Heart right ventricle (tissue), 16 donors: ENCODE measurements at places on chromosomes 11 and 22. TPM values are rescaled to one million over a fixed set of nuclear protein-coding genes. Genes with fewer than 3 reads are reported as not detected.

Gene APOBEC3G
- total RNA-seq, result 4.7 TPM

Gene MN1
- total RNA-seq, result 8.1 TPM

Gene TEX54
- total RNA-seq, result not detected

Gene ZNF70
- total RNA-seq, result 3.7 TPM

Gene SLC22A6
- total RNA-seq, result not detected

Gene TBX10
- total RNA-seq, result 0.17 TPM

Gene MPZL3
- 3.5 TPM for total RNA-seq

Gene CLCF1
- total RNA-seq, result 1.0 TPM

Gene TEX12
- total RNA-seq, result not detected

Gene MUC6
- total RNA-seq, result not detected

Gene MYO18B
- total RNA-seq, result 149 TPM

Gene FOXRED2
- total RNA-seq, result 10.9 TPM

GRCh38 chr11:102807921-102808320, 10.0 kb upstream of the MMP1 start:
- no peak for DNase-seq

DNA sequence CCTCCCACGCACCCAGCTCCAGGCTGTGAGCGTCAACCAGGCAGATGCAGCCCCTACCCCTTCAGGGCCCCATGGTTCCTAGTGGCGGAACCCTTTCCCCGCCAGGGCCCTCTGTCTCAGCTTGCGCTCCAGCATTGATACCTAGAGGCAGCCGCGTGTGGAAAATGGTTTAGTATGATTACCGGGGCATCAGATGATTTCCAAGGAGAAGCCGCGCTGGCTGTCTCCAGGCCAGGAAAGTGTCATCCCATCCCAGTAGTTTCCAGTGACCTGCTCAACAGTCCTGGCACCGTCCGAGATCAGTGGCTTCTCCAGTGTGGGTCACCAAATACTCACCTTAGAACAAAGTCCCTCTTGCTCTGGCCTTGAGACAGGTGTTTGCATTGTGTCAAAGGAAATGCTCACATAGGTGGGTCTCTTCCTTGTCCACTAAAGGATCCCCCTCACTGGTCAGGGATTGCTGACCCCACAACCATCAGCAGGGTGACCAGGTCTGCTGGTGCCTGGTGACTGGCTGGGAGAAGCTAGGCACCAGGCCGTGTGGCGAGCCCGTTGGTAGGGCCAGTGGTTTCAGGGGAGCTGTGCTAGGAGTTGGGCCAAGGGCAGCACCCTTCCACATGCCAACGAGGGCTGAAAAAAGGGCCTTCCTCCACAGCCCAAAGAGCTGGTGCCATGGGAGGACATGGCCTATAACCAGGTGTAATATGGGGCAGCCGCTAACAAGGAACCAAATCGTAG, 109.4 kb downstream of the MORC2 start:
- DNase-seq, result no peak

DNA sequence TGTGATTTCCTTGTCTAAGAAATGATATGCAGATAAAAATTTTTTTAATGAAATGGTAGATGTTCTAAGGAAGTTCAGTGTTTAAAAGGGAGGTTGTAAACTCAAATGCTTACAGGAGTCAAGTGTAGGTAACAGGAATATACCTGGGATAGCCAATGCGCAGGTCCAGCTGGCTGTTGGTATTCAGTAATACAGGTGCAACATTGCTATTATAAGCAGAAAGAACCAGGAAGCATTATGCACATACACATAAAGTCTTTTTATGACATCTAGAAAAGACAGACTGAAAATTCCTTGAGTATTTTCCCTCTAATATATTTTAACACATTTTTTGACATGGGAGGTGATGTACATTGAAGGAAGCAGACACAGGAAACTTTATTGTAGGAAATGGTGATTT, 43.6 kb upstream of the B3GNT6 start:
- no peak for DNase-seq

- DNase-seq, result no peak
Observed at GRCh38 chr11:72730737-72731136, 21.5 kb downstream of the ARAP1 start.

GRCh38 chr11:111846636-111847035, 24.7 kb downstream of the ALG9 start:
- no peak for DNase-seq

- no peak for DNase-seq
Observed at GRCh38 chr11:48018528-48019216, 38.3 kb downstream of the PTPRJ start.

DNA sequence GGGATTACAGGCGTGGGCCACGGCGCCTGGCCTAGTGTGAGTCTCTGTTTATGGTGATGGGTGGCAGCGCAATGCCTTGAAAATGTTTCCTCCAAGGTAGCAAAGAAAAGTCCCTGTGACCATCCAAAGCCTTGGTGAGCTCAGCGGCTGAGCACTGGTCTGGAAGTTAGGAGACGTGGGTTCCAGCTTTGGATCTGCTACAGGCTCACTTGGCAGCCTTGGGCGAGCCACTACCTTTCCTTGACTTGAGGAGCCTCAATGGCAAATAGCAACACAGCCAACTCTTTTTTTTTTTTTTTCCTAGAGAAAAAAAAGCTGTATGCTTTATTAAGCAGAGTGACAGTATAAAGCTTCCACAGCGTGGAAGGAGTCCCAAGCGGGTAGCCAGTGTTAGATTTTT, 61.3 kb upstream of the RASD2 start:
- DNase-seq, result no peak

- no peak for DNase-seq
Observed at GRCh38 chr22:50695421-50696250, 23.0 kb downstream of the SHANK3 start.
